ENCODE measurements at places on chromosomes 4 and X.

DNA sequence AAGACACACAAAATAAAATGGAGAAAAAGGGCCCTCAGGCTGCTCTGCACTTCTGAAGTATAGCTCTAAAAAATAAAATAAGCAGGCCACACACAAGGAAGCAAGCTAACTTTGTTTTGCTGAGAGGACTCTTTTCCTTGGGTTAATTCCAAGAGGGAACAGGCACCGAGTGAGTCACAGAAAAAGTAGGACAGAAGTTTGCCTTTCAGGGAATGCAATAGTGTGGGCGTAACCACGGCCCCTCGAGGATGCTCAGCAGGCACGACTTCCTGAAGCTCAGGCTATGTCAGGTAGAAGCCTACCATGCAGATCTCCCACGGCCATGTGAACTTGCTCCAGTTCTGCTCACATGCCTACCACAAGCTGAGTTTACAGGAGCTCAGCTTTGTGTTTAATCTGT is 22.1 kb downstream of the PPP1R2C start:
- DNase-seq: no peak

DNA sequence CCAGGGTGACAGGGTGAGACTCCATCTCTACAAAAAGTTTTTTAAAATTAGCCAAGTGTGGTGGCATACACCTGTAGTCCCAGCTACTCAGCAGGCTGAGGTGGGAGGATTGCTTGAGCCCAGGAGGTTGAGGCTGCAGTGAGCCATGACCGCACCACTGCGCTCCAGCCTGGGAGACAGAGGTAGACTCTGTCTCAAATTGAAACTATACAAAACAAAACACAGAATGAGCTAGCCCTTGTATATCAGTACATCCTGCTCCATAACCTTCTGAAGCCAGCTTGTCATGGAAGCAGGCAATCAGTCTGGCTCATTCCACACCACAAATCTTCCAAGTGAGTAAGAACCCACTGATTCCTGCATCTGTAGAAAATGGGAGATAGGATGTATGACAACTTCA is 49.0 kb downstream of the CD99L2 start:
- no peak for DNase-seq

- DNase-seq: no peak
Measured at GRCh38 chrX:143002206-143002605, 23.5 kb upstream of the SPANXN4 start.

DNA sequence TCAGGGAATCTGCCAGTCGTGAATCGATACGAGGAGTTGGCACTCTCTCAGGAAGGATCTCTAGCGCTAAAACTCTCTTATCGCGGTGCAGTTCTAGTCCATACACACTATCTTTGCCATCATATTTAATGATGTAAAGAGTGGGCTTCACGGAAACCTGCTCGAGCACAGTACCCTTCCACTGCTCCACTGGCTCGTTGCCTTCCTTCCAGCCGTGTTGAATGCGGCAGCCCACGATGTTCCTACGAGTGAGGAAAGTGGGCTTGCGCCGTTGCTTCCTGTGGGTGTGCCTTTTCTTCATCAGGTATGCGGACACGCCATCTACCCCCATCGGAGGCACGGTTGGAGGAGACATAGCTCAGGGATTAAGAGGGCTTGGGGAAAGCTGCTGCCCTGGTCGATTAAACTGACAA is 661 bp downstream of the SPIN4 start:
- DNase-seq: no peak
